ENCODE measurements at places on chromosomes 16 and 17.
A peak's percentile ranks its signal among the peaks of the same experiment; 100 is the strongest.

GRCh38 chr17:74213861-74214391 lies 555 bp downstream of the TTYH2 start:
- no peak for DNase-seq

GRCh38 chr17:19508577-19508867 lies 25.1 kb upstream of the SLC47A1 start:
- DNase-seq, result no peak

DNA sequence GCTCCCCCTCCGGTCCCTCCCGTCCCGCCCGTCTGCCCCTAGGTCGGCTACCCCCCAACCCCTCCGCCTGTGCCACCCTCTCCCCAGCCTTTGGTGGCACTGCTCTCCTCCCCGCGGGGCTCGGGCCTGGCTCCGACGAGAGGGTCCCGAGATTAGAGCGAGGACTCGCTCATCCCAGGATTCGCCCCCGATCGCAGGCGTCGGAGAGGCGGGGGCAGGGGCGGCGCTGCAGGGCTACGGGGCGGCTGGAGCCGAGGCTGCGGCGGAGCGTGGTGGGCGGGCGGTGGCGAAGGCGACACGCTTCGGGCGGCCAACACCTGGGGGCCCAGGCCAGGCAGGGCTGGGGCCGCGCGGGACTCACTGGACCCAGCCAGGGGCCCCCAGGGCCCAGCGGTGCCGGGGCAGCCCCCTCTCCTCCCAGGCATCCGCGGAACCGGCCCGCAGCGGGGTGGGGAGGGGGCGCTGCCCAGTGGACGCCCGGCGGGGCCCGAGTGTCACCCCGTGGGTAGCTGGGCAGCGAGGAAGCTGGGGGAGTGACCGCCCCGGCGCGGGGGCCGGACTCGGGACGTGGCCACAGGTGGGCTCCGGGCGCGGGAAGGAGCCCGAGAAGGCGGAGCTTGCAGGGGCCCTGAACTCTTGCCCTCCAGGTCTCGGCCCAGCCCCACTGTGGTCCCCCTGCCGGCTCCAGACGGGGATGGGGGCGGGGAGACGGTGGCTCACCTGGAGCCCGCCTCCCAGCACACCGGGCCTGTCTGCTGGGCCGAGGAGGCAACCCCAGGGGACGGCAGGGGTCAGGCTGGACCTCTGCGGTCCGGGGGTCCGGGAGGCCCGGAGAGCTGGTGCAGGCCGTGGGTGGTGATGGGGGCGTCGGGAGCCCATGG lies 1.5 kb downstream of the MGAT5B start:
- peak; percentile 83 for DNase-seq

DNA sequence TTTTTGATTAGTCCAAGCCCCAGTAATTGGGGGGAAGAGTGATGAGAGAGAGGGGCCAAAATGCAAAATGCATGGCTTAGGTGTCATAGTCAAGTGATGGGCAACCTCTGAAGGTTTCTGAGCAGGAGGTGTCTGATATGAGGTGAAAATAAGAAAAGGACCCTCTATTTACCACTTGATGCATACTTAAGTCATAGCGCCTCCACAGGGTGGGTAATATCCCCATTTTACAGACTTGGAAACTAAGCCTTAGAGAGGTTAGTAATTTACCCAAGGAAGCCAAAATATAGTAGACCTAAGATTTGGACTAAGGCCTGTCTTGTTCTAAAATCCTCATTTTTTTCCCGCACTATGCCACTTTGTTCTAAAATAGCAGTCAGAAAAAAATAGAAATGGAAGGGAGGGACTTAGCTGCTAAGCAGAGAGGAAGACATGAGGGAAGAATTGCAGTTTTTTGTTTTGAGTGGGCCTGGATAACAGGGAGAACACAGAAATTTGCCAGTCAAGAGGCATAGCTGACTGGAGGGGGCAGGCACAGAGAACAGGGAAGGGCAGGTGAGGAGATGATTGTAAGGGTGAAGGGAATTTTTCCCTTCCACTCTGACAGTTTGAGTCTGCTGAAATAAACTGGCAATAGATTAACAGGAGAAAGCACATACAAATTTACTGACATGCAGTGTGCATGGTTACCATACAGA lies 2.3 kb upstream of the GRB2 start:
- no peak for DNase-seq

GRCh38 chr17:55168958-55169687 lies 95.6 kb upstream of the HLF start:
- no peak for DNase-seq

GRCh38 chr17:58285422-58285810 lies 4.7 kb upstream of the MPO start:
- no peak for DNase-seq

GRCh38 chr17:65794572-65794971 lies 233.1 kb upstream of the AXIN2 start:
- no peak for DNase-seq

GRCh38 chr17:81431545-81432482 lies 36.6 kb downstream of the BAHCC1 start:
- DNase-seq, result no peak

- DNase-seq, result no peak
Observed at GRCh38 chr17:30519707-30520106, 42.5 kb downstream of the GOSR1 start.

DNA sequence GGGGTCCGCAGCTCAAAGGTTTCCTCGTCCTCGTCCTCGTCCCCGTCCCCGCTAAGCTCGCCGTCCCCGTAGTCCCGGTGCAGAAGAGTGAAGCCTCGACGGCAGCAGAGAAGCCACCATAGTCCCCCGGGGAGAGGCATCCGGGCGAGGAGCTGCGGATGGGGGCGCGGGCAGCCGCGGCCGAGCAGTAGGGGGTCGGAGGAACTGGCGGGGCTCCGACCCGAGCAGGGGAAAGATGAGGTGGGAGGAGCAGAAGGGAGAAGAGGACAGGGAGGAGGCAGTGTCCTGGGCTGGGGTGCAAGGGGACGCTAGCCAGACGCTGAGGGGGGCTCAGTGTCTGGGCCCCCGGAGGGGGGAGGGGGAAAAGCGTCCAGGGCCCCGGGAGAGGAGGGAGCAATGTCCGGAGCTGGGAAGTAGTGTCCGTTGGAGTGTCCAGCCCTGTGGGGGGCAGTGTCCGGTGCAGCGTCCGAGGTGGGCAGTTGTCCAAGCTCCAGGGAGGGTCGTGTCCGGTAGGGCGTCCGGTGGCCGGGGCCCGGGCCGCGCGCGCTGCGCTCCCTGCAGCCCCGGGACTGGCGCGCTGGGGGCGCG lies at the start of gene PLEKHH3:
Gene PLEKHH3 (minus strand): TSS at position 571 of the 588 bp plus-strand sequence. CDS start 431 bp downstream, at position 140.
- DNase-seq, result no peak

DNA sequence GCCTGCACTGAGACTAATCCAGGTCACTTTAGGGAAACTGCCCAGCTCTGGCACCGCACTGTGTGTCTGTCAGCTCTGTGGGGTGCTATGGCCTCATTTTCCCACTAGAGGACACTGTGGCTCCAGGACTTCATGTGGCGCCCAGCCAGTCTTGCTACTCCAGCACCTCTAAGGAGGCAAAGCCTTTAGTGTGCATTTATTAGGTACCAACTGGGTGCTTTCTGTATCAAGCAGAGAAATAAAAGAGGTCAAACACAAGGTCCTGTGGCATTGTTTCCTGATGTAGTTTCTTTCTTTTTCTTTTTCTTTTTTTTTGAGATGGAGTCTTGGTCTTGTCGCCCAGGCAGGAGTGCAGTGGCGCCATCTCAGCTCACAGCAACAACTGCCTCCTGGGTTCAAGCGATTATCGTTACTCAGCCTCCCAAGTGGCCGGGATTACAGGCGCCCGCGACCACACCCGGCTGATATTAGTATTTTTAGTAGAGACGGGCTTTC lies 12.5 kb upstream of the RHBDL3 start:
- no peak for DNase-seq

- no peak for DNase-seq
Observed at GRCh38 chr16:414395-415169, 10.9 kb upstream of the RAB11FIP3 start.

DNA sequence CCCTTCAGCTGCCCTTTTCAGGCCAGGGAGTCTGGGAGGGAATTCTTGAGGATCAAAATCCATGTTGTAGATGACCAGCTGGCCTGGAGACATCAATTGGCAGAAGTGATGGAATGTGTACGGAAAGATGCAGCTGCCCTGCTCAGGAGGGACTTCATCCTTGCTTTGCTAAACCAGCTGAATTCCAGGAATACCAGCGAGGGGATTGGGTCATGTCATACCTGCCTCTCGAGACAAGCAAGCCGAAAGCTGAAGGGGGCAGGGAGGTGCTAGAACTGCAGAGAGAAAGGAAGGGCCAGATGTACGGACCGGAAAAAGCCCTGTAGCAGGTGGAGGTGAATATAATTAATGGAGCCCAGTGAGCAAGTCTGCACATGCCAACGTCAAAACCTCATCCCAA lies 25.6 kb upstream of the NTN1 start:
- DNase-seq, result no peak

- DNase-seq, result no peak
Observed at GRCh38 chr17:59669411-59669810, 37.8 kb downstream of the PTRH2 start.

GRCh38 chr17:80899402-80900268 lies 92.0 kb upstream of the CHMP6 start:
- no peak for DNase-seq

- peak; percentile 60 for DNase-seq
Observed at GRCh38 chr17:78338486-78339259, 21.2 kb downstream of the SOCS3 start.

DNA sequence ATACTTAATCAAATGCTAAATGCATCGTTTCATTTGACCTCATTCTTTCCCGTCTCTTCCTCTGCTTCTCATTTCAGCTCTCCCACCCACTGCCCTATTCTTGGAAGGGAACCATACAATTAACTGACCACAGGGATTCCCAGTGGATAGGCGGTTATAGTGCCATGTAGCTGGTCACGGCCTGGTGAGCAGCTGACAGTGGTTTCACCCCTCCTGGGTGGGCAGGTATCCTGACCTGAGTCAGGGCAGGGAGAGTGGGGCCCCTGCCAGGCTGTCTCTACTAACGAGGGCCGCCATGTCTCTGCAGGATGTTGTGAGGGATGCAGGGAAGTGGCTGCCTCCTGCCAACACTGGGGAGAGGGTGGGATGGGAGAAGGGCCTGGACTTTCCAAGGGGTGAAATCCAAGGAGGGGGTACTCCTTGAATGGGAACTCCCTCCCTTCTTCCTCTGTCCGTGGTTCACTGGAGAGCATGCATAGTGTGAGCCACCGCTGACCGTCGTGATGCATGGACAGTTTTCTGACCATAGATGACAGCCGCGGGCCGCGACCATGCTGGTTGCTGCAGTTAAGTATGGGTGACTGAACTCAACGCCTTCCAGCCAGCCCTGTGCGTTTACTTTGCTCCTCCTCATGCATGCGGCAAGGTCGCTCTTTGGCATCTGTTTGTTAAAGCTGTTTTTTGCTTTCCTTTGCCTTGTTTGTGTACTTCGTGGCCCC lies 95.9 kb downstream of the RPTOR start:
- no peak for DNase-seq

DNA sequence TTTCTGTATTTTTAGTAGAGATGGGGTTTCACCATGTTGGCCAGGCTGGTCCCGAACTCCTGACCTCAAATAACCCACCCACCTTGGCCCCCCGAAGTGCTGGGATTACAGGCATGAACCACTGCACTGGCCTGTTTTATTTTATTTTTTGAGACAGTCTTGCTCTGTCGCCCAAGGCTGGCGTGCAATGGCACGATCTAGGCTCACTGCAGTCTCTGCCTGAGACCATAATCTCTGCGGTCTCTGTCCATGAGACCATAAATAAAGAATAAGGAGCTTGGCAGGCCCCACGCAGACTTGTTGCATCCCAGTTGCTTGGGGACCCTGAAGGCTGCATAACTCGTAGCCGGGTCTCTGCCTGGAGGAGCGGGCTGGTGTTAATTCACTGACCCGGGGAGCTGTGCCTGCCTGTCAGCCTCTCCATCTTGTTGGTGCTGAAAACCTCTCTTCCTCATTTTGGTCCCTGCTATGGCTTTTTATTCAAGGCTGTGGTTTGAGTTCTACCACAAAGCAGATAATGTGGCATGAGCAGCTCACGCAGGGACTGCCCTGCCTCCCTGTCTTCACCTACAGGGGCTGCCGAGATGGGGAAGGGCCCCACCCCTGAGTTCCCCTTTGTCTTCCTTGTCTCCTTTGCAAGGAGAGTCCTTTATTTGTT lies 82.1 kb downstream of the MSI2 start:
- DNase-seq, result no peak

- DNase-seq, result no peak
Observed at GRCh38 chr17:19382531-19383444, 4.2 kb downstream of the MFAP4 start.

DNA sequence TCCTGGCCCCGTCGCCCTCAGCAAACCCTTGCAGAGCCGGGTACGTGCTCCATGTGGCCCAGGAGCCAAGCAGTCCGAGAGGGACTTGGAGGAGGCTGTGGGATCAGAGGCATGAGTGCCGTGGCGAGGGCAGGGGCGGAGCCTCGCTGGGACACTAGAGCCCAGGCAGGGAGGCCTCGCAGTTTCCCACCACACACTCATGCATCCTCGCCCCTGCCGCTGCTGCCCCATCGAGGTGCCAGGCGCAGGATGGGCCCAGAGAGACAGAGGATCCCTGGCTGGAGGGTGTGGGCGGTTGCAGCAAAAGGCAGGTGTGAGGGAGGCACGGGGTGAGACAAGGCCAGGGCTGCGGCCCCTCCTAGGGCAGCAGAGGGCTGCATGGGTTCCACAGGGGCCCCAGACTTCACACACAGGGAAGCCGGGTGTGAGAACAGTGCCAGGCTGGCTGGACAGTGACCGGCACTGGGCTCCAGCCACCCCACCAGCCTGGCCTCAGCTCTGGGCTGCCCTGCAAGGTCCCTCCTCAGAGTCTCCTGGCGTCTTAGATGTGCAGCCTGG lies 7.7 kb downstream of the BCAR1 start:
- peak; percentile 81 for DNase-seq

GRCh38 chr16:21614896-21615295 lies 15.5 kb downstream of the METTL9 start:
- DNase-seq, result no peak

DNA sequence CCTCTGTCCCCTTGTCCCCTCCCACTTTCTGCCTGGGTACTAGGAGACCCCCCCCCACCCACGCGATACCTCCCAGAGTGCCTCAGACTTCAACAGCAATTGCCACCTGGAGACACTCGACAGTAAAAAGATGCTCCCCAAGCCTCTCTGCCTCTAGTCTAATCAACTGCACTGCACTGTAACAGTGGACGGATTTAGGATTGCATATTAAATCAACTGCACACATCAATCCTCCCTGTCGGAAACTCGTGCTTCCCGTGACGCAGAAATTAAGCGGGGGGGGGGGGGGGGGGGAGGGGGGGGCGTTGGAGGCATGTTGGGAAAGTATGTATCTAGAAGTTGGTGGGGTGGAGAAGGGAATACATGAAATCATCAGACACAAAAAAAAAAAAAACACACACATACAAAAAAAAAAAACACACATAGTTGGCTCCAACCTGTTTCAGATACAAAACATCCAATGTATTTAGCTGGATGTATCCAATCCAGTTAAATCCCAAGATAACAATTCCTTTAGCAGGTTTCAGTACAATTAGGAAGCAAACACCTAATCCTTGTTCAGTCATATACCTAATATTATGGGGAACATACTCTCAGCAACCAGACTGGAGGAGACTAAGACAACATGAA lies 29.7 kb downstream of the FAM222B start:
- no peak for DNase-seq

- DNase-seq, result no peak
Observed at GRCh38 chr17:40678902-40679522, 14.0 kb upstream of the KRT222 start.

Data from upper lobe of left lung (tissue), 6 donors.